Stimulated activated CD4-positive, alpha-beta T cell treated with anti-CD3 and anti-CD28 coated beads, Interleukin-1b, Interleukin-23, amount 100 ng/mL, for 1 hour (primary cell): ENCODE measurements at places on chromosomes 16 and 17.

DNA sequence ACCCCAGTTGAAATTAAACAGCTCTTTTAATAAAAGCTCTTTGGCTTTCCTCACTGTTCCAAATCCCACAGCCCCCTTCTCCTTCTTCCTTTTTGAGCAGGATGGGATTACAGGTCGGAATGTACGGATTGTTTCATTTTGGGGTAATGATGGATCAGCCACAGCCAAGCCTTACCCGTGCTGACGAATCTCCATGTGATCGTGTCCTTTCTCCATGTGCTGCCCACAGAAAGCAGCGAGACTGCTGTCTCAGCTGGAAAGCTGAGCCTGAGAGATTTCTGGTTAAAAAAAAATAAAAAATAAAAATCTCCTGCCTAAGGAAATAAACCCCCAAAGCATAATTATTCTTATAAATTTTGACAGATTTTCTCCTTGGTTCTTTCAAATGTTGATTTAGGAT lies 276.6 kb downstream of the CPPED1 start:
- DNase-seq, result no peak

GRCh38 chr17:29905086-29905878 lies 24.7 kb downstream of the SSH2 start:
- DNase-seq, result no peak

GRCh38 chr17:42072323-42073187 lies 22.2 kb upstream of the C17orf113 start:
- DNase-seq, result no peak

- peak; percentile 55 for DNase-seq
Observed at GRCh38 chr16:89201439-89202377, 1.4 kb upstream of the SLC22A31 start.
